ENCODE measurements at places on chromosomes 2 and 18.

DNA sequence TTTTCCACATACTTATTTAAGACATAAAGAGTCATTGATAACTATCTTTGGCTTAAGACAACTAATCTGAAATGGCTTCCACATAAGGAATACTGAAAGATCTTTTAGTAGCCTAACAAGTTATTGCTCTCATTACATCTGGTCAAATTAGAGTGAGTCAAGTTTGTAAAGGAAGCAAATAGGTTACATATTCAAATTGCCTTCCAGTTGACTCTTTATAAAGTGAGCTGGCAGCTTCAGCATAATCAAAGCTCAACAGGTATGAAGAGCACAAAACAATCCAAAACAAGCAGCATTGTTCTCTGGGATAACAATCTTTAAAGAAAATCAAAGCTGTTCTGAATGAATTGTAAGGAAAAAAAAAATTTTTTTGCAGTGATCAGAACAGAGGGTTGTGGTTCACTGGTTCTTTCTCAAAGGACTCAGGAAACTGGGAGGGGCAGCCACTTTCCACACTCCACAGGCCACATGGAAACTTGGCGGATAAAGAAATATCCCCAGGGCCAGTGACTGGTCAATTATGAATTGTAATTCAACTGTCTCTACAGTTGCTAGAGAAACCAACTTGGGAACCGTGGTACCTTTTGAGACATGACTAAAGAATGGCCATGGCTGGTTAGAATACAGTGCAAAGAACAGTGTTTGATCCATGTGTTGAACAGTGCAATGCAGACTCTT, 369.3 kb upstream of the KCNH7 start:
- DNase-seq: no peak

DNA sequence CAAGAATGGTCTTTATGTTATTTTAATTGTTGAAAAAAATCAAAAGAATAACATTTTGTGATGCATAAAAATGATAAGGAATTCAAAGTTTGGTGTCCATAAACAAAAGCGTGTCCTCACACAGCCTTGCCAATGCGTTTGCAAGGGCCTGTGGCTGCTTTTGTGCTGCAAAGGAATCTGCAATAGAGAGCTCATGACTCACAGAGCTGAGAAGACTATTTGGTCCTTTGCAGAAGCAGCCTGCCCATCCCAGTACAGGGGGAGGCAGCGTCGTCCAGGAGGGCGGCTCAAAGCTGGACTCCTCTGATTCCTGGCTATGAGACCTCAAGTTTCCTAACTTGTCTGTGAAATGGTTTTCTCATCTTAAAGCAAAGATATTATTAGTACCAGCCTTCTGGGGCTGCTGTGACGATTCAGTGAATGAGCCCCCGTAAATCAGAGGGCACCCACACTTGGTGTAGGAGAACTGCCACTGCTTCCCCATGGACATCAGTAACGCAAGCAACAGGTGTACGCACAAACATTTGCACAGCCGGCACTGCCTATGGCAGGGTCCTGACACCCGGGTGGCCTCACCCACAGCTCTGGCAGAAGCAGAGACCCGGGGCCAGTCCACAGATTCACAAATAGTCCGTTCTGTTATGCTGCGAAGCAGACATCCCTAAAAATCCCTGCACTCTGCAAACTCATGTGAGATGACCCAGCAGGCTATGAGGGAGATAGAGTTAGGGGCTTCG, 70.6 kb upstream of the ASAP2 start:
- DNase-seq: no peak

GRCh38 chr2:46816151-46816845, 99.3 kb downstream of the MCFD2 start:
- DNase-seq: no peak

GRCh38 chr2:197803033-197803444, 1.4 kb upstream of the PLCL1 start:
- no peak for DNase-seq

- DNase-seq: no peak
These were observed 36.5 kb upstream of the ST3GAL5 start for GRCh38 chr2:85925216-85925671.

DNA sequence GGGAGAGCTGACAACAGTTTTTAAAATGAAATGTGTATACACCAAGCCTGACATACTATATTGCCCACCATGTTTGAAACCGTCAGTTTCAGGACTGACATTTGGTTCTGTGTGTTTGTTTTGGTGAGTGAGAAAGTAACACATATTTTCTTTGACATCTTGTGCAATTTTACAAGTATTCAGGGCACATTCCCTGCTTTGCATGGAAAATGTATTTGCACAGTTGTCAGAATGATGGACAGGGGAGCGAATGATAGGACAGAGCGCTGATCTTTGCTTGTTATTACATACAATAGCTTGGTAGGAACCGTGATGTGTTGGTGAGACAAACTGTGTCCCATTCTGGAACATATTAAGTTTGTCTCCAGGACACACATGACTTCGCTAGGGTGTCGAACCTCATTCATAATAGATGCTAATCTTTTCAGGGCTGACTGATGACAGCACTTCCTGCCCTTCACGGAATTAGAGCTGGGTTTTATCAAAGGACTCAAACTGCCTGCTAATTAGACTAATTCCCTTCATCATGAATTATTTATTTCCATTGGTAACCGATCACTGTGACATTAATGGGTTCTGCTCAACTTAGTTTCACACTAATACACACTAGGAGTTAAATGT, 158.5 kb downstream of the CDCA7 start:
- DNase-seq: no peak

DNA sequence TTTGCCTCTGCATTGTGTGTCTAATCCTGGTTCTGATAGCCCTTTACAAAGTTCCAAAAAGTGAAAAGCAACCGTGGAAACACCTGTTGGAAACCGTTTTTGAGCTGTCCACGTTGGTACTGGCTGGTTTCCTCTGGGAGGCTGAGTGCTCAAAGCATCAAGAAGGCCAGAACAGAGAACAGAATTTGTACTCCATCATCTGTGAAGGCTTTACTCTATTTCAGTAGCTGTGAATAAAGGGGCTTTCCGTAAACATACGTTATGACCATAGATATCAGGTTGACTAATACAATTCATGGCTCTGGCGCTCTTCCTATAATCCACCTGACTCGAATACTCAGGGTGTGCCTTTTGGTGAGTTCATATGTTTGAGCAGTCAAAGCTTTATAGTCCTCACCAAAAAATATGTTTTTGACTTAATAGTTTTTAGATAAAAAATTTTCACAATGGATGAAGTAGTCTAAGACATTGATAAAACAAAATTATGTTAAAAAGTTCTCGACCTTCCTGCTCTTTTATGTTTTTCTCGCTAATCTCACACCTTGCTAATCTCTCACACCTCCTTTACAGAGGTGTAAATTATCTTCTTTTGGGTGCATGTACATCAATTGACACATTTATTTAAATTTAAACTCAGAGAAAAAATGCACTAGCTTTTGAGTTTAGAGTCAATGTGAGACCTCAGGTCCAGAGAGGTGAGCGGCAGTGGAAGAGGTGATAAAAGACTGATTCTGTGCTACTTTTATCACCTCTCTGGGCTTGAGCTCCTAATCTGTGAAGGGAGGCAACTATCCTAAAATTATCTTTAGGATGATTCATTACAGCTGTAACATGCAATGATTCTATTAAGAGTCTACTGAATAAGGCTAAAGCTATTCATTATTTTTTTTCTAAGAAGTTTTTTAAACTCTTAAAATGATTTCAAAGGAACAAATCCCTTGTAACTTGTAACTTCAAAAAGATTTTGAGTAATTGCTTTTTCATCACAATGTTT, 65.3 kb downstream of the CXCR4 start:
- DNase-seq: no peak

DNA sequence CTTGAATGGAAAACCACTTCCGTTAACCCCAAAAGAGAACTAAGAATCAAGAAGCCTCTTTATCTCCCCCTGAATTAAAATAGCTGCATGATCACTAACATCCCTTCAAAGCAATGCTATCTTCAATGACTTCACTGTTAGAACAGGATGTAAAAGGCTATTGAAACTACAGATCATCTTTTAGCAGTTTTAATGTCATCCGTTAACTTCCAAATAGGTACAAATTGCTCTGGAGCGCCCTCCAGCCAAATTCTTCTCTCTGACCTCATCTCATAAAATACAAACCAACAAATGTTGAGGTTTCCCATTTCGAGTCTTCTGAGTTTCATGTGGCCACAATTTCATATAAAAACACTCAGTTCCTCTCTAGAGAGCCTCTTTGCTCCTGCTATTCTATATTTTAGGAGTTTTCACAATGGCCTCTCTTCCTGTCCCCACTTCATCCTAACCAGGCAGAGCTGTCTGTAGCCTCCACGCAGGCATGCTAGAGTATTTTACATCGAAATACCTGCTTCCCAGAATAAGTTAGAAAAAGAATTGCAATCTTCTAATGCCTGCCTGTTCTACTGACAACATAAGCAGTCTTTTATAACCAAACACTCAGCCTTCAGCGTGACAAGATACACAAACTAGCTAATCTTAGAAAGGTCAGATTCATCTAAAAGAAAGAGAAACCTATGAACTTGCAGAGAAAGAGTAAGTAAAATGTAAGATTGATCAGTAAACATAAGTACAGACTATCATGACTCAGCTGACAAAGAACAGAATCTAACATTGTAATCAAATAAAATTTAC, 37.9 kb downstream of the B4GALT6 start:
- DNase-seq: no peak

- DNase-seq: no peak
These were observed 735.0 kb upstream of the POU3F3 start for GRCh38 chr2:104118889-104119288.

- DNase-seq: no peak
These were observed 140.9 kb upstream of the RNF152 start for GRCh38 chr18:62033756-62034155.

- DNase-seq: no peak
These were observed 943 bp downstream of the INPP5D start for GRCh38 chr2:233060980-233061590.

DNA sequence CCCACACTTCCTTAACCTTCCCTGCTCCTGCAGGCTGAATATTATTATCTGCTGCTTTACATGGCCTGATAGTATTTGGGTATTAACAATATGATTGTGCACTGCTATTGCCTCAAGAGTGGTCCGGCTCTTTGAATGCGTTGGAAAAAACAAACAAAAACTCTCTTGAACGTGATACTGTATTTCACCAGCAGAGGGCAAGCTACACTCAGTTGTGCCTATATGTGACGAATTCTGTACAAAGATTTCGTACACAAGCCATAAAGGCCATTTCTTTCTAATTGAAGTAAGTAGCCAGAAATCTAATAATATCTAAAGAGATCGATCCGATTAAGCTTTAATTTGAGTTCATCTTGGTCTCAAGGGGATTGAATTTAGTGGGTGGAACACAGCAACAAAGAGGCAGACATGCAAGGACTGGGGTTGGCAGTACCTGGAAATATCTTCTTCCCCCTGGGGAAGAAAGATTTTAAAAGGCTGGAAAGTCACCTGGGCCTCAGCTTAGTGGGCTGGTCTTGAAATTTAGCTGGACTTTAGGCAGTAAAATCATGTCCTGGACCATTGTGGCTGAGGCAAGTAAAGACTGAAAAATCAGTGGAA, 49.3 kb upstream of the RAB6D start:
- DNase-seq: peak; percentile 18

- no peak for DNase-seq
These were observed 6.0 kb upstream of the INPP5D start for GRCh38 chr2:233053928-233054784.

DNA sequence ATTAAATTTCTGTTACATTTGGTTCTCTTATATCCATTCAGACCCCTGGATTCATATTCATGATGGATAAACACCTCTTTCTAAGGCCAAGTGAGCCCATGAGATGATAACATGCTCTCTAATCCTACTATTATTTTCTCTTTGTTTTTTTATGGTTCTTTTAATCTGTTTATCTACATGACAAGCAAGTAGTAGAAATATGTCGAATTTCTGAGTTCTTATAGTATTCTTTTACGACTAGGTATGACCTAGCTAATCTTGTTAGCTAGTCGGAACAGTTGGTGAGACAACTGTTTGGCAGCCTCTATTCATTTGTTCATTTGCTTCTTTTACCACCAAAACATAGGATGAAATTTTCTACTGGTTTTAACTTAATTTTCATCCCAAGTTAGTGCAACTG, 98.1 kb upstream of the SCG2 start:
- no peak for DNase-seq

DNA sequence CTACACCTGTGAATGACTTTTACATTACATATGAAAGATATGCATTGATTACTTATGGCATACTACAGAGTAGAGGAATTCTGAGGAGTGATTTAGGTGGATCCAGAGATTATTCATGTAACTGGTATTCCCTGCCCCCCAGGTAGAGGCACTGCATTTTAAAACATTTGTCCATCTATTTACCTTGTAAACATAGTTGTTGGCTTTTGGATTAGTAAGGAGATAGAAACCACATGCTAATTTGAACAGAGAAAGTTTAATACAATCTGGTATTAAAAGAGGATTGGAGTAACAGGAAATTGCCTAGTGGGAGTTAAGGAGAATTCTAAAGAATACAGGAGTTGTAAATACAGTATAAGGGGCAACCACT, 15.9 kb downstream of the GALNT3 start:
- no peak for DNase-seq

DNA sequence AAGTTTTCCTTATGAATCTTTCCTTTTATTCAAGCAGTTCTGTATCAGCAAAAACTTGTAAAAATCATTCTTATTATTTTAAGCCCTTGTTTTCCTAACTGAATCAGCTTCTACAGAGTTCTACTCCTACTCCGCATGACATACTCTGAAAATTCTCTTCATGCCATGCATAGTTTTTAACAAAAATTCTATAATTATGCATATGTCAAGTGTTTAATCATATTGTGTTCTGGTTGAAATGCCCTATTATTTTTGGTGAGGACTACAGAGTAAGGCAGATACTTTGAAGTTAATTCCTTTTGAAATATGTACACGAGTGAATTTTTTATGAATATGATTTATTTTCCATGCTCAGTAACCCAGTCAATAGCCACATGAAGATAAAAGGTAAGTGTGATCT, 28.8 kb downstream of the ANKRD30B start:
- DNase-seq: no peak

GRCh38 chr2:42742740-42743658, 20.9 kb downstream of the OXER1 start:
- DNase-seq: no peak

Data from NCI-H2171 (cell line).